ENCODE measurements at places on chromosomes 7 and 10.

GRCh38 chr10:65194126-65194525 lies 1672.9 kb downstream of the REEP3 start:
- no peak for DNase-seq

DNA sequence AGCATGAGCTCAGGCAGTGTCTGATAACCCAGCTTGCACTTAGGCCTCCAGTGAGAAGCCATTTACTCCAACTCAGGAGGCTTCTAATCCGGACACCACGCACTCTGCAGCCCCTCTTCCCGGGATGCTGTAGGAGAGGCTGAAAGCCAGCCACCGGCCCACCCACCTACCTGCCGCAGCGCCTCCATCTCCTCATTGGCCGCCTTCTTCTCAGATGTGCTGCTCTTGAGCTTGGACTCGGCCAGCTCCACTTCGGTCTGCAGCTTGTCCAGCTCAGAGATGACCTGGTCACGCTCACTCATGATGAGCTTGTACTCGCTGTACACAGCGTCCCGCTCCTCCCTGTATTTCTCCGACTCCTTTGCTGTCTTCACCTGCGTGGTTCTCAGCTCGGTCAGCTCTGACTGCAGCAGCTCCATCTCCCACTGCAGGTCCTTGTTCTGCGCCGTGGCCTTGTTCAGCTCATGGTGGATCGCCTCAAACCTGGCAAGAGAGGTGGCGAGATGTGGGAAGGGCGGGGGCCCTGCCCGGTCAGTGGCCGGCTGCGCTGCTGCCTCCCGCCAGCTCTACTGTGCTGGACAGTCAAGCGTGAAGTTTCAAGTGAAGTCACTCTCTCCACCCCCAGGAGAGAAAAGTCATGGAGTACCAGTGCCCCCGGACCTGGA lies 84.7 kb downstream of the DLG5 start:
- no peak for DNase-seq

GRCh38 chr7:12064586-12065127 lies 146.4 kb upstream of the TMEM106B start:
- no peak for DNase-seq

- peak; percentile 18 for DNase-seq
These were observed 86.3 kb upstream of the NPS start for GRCh38 chr10:127462643-127463295.

DNA sequence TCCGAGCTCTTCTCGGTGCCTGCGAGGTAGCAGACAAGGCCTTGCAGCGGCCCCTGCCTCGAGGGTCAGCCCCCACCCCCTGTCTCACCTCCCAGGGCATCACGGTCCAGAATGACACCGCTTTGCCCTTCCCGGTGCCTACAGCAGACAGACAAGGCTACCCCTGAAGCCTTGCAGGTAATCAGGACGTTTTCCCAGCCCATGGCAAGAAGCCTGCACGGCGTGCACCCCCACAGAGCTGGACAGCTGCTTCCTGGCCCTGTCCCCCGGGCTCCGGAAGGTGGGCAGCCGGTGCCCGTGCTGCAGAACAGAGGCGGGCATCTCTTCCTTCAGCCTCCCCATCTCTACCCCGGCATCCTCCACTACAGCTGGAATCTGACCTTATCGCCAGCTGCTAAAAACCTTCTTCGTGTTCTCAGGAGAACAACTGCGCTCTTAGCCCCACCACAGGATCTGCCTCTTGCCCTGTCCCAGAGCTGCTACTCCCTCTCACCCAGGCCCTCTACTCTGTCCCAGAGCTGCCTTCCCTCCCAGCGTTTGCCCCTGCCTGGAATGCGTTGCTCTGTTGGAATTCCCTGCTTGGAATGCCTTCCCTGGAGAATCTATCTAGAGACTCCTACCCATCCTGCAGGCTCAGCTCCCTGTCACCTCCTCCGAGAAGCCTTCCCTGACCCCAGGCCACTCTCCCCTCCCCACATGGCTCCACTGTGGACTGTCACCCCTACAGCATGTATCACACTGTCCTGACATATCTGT lies 4.7 kb downstream of the MYL10 start:
- DNase-seq = no peak

DNA sequence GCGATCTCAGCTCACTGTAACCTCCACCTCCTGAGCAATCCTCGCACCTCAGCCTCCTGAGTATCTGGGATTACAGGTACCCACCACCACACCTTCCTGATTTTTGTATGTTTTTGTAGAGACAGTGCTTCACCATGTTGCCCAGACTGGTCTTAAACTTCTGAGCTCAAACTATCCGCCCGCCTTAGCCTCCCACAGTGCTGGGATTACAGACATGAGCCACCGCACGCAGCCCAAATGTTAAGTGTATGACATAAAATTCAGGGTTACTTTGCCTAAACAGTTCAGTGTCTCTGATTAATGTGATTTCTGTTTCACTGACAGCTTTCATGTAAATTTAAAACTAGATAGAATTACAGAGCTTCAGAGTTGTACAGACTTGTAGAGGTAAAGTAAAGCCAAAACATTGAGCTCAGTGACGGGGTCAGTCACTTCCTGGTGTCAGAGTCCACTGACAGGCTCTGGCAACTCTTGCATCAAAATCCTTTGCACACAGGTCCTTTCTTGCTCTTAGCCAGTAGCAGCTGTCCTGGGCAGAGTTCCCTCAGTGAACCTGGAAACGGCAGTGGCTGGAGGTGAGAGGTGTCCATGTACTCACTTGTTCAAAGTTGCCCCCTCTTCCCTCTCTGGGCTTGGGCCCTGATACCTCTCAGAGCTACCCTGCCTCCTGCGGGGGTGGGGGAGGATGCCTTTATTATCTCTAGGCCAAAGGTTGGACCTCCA lies 33.7 kb downstream of the MGMT start:
- no peak for DNase-seq

GRCh38 chr7:114364151-114364550 lies 50.5 kb upstream of the FOXP2 start:
- no peak for DNase-seq

DNA sequence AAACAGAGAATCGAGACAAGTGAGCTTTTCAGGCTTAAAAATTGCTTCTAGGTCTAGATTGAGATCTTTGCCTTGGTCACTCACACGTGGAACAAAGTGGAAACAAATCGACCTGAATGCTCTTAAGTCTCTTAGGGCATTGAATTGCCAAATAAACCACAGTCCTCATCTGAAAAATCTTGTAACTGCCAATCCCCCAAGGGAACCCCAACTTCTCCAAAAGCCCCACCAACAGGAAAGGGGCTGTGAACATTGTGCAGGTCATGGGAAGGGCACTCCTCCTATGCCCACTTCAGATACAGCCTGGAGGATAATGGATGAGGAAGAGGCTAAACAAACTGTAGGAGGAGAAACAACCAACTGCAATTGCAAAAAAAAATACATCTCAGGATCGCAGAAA lies 91.3 kb downstream of the DGKI start:
- no peak for DNase-seq

- DNase-seq = no peak
These were observed 41.3 kb downstream of the C10orf105 start for GRCh38 chr10:71678057-71678805.

DNA sequence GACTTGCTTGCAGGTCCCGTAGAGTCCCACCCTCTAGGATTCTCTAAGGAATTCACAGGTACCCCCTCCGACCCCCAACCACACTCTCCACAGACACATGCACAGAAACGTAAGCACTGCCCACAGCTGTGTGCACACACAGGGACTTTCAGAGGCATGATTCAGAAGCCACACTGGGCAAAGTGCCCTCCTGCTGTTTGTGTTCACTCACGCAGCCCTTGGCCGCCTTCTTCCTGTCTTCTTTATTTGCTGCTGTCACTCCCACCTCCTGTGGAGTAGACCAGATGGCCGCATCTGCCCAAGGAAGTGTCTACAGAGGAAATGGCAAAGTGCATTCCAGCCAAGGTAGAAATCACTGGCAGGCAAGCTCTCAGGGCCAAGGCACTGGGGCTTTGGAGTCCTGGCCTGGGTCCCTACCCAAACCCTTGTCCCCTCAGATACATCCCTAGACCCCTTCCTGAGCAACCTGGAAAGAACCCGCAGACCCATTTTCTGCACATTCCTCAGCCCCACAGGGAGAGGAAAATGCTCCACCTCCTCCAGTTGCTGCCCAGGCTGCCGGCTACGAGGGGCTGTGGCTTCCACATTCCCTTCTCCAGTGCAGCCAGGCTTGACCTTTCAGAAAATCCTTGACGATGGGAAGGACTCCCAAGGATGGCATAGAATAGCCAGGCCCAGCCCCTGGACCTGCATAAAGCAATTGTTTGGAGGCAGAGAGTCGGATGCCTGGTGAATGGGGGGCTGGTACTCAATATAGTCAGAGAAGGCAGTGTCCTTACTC lies 21.6 kb upstream of the GIMAP8 start:
- DNase-seq = peak; percentile 32

DNA sequence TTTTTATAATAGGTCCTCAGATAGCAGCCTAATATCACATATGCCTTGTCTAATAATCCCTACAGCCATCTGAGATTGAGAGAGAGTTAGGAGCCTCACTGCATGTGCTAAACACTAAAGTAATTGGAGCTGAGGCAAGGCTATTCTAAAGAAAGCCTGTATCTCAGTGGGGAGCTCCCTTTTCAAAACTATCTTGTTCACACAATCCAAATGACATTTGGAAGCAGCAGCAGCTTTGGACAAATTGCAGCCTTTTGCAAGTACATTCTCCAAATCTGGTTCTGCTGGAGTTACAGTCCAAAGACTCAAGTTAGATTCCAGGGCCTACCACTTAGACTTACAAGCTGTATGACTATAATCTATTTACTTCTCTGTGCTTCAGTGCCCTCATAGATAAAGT lies 104.5 kb downstream of the MACC1 start:
- no peak for DNase-seq

DNA sequence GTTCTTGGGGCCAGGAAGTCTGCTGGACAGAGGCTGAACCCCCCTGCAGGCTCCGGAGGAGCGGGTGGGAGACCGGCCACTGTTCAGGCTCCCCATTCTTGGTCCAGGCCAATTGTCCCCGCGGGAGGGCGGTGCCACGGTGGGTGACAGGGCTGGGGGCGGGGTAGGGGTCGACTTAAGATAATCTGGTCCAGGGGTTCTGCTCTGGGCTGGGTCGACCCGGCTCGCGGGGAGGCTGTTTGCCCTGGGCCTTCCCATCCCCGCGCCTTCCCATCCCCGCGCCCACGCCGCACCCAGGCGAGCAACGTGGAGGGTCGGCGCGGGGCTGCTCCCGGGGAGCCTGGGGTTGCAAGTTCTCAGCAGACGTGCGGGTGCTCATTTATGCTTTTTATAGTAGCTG lies 7.3 kb upstream of the GLRX3 start:
- no peak for DNase-seq

DNA sequence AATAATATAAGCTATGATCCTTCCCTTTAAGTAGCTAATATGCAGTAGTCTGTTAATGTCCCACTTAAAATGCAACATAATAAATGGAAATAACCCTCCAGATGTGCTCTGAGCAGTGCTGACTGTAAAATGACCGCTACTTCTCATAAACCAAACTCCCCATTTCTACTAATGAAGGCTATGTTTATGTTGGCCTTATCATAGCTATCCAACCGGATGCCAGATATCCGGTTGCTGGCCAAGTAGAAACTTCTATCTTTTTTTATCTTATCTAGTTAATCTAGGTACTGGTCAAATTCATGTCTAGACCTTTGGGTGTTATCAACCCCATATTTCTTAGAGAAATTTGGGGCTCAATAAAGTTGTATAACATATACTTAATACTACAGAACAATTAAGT lies 56.6 kb downstream of the CHRM2 start:
- no peak for DNase-seq

- no peak for DNase-seq
These were observed 15.5 kb downstream of the FAM241B start for GRCh38 chr10:69645296-69646184.

- peak; percentile 74 for DNase-seq
These were observed 245.6 kb downstream of the SLC25A13 start for GRCh38 chr7:96076350-96076707.

DNA sequence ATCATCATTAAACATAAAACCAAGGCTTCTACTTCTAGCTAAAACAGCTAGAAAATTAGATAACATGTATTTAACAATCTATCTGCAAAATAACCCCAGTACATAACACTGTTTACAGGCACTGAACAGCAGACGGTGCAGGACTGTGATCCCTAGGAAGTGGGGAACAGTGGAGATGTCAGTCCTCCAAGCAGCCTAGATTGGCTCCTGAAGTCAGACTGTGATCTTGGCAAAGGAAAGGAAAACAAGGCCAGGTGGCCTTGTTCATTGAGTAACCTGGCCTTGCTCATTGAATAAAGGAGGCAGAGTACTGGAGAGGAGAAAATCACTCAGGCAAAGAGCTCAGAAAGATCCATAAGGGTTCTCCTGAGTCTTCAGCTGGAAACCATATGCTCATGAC lies 77.7 kb upstream of the DIP2C start:
- no peak for DNase-seq

DNA sequence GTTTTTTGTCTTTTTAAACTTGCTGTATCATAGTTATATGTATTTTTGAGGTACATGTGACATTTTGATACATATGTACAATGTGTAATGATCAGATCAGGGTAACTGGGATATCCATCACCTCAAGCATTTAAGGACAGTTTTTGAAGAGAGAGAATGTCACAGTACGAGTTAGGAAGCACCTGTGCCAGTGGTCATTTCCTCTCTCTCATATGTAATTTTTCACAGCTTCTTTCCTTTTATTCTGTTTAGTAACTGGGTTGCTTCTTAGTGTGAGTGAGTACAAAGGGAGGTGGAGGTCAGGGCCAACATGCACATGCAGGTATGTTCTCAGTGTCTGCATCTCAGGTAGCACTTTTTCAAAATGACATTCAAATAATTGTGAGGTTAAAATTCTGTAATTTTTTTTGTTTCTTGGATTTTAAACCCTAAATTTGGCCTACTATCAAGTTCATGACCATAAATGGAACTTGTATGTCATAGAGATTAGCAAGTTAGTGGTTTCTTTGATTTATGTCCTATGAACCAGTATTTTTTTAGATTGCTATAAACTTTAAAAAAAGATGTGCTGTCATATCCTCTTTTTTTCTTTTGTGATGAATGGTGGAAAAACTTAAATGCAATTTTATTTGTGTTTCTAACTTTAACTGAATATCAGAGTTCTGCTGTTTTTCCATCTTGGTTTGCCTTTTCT lies 42.7 kb downstream of the SNX10 start:
- DNase-seq = no peak

- no peak for DNase-seq
These were observed 1.9 kb downstream of the DKK1 start for GRCh38 chr10:52316001-52316400.

GRCh38 chr10:52256832-52257691 lies 57.0 kb upstream of the DKK1 start:
- DNase-seq = no peak

- no peak for DNase-seq
These were observed 71.2 kb upstream of the KCTD7 start for GRCh38 chr7:66557214-66558200.

All from NCI-H2081 treated with DMSO at 0.1 percent for 48 hours (cell line).